ENCODE measurements at places on chromosomes 1 and 21.
A peak's percentile ranks its signal among the peaks of the same experiment; 100 is the strongest.

GRCh38 chr1:93178418-93178817 lies 1.8 kb downstream of the TMED5 start:
- no peak for DNase-seq

GRCh38 chr1:224884361-224884801 lies 45.1 kb upstream of the DNAH14 start:
- DNase-seq, result no peak

DNA sequence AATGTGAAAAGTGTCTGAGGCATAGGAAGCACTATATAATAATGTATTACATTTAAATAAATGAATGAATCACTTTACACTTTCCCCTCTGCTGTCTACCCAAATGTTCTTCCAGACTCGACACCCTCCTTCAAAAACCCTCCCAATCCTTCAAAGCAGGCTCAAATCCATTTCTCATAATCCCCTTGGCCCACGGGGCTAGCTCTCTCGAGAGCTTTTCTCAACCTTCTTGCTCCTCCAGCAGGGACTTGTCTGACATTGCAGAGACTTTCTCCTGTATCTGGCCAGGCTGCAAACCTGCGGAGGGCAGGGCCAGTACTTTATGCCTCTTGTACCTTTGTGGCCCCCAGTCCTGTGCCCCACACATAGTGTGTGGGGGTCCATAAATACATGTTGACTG lies 14.1 kb upstream of the CNTN2 start:
- no peak for DNase-seq

- no peak for DNase-seq
These were observed 365.3 kb upstream of the PROX1 start for GRCh38 chr1:213622365-213623063.

DNA sequence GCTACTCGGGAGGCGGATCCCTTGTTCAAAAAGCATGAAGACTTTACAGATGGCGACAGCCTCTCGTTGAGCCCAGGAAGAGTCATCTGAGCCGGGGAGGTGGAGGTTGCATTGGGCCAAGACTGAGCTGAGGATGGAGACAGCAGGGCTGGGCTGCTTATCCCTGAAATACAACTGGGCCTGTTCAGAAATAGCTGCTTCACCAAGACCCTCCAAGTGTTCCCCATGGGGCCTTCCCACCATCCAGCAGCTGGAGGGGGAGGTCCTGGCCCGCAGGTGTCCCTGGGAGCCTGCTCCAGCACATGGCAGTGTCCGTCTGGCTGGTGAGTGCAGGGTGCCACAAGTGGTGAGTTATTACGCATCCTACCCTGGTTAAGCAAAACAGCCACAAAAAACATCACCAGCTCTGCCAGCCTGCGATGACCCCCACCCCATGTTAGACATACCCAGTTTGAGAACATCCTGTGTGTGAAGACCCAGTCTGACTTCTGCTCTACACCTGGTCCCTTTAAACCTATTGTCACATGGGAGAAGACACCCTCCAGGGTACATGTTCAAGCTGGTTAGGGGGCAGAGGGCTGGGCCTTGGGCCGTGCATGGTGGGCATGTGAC lies 93.1 kb upstream of the TMPRSS2 start:
- DNase-seq, result no peak

DNA sequence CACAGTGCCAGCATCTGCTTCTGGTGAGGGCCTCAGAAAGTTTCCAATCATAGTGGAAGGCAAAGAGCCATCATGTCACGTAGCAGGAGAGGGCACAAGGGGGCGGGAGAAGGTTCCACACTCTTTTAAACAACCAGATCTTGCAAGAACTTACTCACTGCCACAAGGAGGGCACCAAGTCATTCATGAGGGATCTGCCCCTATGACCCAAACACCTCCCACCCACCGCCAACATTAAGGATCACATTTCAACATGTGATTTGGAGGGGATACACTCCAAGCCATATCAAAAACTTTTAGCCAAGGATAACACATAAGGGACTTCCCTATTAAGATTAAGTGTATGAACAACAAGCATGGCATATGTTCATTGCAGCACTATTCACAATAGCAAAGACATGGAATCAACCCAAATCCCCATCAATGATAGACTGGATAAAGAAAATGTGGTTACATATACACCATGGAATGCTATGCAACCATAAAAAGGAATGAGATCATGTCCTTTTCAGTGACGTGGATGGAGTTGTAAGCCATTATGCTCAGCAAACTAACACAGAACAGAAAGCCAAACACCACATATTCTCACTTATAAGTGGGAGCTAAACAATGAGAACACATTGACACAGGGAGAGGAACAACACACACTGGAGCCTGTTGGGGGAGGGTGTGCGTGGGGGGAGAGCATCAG lies 19.9 kb upstream of the SLC35F3 start:
- DNase-seq, result no peak

GRCh38 chr1:193183019-193183627 lies 3.3 kb downstream of the B3GALT2 start:
- no peak for DNase-seq

GRCh38 chr1:239719642-239720258 lies 333.4 kb downstream of the CHRM3 start:
- no peak for DNase-seq

- DNase-seq, result no peak
These were observed 681 bp upstream of the UBXN10 start for GRCh38 chr1:20184997-20185833.

DNA sequence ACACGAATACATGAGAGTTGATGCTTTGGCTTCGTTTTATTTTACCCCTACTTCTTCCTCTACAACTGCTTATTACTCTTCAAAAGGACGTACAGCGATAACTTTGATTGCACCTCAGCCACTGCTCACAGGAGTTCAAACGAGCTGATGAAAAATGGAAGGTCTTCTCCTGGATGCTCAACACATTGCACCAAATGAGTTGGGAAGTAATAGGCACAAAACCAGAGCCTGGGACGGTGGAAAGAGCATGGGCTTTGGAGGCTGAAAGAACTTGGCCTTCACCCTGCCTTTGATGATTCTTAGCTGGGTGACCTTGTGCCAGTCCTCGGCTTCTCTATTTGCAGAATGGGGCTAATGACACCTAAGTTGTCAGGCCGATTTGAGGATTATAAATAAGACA lies 4.8 kb downstream of the CD53 start:
- DNase-seq, result no peak

- DNase-seq, result no peak
These were observed 2.4 kb downstream of the CCDC17 start for GRCh38 chr1:45621501-45621836.

GRCh38 chr1:223531742-223532341 lies 133.7 kb downstream of the CAPN8 start:
- DNase-seq, result no peak

DNA sequence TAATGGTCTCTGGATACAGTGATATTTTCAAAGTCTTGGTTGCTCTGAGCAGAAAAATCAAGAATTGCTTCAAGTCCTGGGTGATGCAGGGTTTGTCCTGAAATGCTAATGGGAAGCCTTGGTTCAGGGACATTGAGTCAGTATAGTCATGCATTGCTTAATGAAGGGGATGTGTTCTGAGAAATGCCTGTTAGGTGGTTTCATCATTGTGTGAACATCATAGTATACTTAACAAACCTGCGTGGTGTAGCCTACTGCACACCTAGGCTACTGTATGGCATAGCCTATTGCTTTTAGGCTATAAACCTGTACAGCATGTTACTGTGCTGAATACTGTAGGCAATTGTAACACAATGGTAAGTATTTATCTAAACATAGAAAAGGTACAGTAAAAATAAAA lies 36.4 kb downstream of the TBCE start:
- no peak for DNase-seq

GRCh38 chr21:45387506-45387905 lies 17.5 kb upstream of the COL18A1 start:
- DNase-seq, result no peak

DNA sequence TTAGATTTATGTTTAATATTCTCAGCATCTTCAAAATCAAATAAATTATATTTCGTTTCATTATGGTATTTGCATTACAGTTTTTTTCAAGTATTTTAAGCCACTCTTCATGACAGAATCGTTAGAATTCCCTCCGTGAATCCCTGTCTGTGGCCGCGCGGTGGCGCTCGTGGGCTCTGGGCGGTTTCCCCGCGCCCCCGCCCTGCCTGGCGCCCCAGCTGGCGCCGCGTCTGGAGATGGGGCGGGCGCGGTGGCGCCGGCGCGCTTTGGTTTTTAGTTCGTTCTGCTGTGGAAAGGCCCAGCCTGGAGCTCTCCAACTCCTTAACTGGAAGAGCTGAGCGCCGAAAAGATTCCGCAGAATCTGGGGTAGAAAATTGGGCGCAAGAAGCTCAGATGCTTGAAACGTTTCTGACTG lies 25.7 kb downstream of the PRMT2 start:
- DNase-seq, result no peak

DNA sequence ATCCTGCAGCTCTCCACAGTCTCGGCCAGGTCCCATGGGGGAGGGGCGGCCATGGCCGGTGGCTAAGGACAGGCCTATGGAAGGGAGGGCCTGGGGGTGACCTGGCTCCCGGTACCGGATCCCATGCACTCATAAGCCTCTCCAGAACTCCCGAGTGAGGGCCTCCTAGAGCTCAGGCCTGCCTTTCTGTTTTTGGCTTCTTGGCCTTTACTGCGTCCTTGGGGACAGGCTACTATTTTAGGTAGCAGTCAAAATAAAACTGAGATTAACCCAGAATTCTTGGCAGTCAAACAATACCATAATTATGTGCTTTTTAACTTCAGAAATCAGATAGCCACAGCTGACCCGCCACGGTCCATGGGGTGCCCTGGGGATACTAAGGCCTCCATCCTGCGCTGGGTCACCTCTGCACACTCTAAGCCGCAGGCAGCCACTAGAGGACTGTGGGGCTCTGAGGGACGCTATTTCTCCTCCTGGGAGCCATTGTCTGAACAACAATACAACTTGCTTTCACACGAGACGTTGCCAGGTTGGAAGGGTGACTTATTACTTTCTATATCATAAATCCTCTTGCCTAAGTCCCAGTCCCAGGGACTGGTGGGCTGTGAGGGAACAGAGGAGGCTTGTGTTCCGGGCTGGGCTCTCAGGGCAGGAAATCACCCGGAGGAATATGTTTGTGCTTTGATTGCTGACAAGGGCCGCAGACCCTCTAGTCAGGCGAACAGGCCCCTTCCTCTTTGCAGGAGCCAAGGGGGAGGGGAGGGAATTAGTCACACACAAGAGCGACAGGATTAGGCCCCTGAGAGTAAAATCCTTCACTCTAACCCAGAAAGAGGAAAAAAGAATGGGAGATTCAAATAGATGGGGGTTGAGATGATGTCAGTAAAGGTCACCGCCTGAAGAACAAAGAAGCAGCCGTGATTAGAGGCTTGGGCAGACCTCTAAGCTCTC lies 40.7 kb upstream of the BCAR3 start:
- no peak for DNase-seq

DNA sequence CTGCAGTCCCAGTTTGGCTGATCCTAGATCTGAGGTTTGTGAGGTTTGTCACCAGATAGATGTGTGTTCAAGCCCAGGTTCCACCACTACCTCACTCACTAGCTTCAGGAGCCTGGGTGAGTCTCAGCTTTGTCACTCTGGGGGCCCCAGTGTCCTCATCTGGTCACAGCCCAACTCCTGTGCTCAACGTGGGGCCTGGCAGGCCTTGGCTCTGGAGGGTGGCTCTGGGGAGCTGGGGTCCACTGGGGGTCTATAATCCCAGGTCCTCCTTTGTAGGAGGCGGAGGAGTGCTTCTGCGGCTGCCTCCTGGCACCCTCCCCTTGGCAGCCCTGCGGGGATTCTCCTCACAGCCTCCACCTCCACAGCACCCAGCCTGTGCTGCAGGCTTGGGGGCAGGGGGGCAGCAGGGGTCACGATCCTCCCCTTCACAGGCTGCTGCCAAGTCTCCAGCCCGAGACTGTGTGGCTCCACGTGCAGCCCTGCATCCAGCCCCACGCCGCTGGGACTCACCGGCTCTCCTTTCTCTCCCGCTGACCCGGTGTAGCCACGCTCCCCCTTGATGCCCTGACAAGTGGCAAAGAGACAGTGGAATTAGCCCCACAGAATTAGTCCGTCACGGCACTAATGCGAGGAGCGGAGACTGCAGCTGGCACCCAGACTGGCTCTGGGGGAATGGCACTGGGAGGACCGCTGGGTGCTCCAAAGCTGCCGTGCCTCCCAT lies 22.5 kb upstream of the PEF1 start:
- DNase-seq, result no peak

- peak; percentile 57 for DNase-seq
These were observed 21.7 kb downstream of the INTS3 start for GRCh38 chr1:153749408-153750005.

- no peak for DNase-seq
These were observed 15.5 kb downstream of the IFNGR2 start for GRCh38 chr21:33418691-33419090.

- DNase-seq, result no peak
These were observed 967.8 kb upstream of the NCAM2 start for GRCh38 chr21:20030390-20030789.

- no peak for DNase-seq
These were observed 2.0 kb downstream of the MAPKAPK2 start for GRCh38 chr1:206686478-206687249.

GRCh38 chr1:94741510-94741909 lies 78.6 kb upstream of the SLC44A3 start:
- DNase-seq, result no peak

GRCh38 chr1:74812180-74812541 lies 79.2 kb downstream of the TYW3 start:
- no peak for DNase-seq

- no peak for DNase-seq
These were observed 3.2 kb downstream of the FCRL2 start for GRCh38 chr1:157773493-157774350.

DNA sequence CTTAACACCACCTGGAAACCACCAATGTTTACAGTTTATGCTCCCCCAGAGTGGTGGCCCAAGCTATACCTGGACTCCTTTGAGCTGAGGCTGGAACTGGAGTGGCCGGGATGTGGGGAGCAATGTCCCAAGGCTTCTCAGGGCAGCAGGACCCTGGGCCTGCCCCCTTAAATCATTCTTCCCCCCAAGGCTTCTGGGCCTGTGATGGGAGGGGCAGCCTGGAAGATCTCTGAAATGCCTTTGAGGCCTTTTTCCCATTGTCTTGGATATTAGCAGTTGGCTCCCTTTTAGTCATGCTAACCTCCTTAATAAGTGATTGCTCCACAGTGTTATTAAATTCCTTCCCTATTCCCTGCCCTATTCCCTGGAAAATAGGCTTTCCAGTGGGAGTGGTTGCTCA lies 185.8 kb downstream of the HS2ST1 start:
- no peak for DNase-seq

- DNase-seq, result no peak
These were observed 22.8 kb downstream of the NEK7 start for GRCh38 chr1:198179556-198179981.

GRCh38 chr1:183807549-183808168 lies 2.7 kb downstream of the RGL1 start:
- no peak for DNase-seq

- no peak for DNase-seq
These were observed 193.9 kb upstream of the LMO4 start for GRCh38 chr1:87134625-87135328.

GRCh38 chr21:36747815-36748383 lies 49.0 kb downstream of the SIM2 start:
- no peak for DNase-seq
